Astrocyte (in vitro differentiated cells and primary cell): ENCODE measurements at places on chromosomes 13 and 19. TPM values are rescaled to one million over a fixed set of nuclear protein-coding genes. Genes with fewer than 3 reads are reported as not detected.

GRCh38 chr19:32289566-32290210 lies 55.7 kb upstream of the ZNF507 start:
- H3K4me3 ChIP-seq, result no peak overlapping the region
- no peak overlapping the region for H3K27ac ChIP-seq
- no peaks in the 10 kb centered on the region for H3K36me3 ChIP-seq
- no peaks in the 10 kb centered on the region for H3K4me1 ChIP-seq

GRCh38 chr13:61797397-61797796 lies 381.7 kb upstream of the PCDH20 start:
- DNase-seq, result no peak
- no peaks in the 10 kb centered on the region for H3K36me3 ChIP-seq
- no peak overlapping the region for H3K4me3 ChIP-seq

The PBX4 gene
- 0.75 and 0.93 TPM in 2 replicates for total RNA-seq

DNA sequence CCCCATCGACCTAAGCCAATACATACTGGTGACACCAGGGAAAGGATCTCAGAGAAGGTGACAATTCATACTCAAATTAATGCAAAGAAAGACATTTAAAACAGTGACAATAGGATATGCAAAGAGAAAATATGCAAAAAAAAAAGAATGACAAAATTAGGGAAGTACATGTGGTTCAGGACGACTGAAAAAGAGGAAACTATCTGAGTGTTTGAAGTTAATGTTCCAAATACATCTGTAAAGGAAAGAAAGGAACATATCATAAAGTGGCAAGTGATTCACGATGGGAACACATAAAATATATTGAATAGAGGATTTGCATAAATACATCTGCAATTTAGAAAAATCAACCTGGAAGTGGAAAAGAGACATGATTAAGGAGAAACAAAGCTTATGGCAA lies 441.4 kb downstream of the SLITRK5 start:
- no peak for DNase-seq
- H3K27ac ChIP-seq, result no peak overlapping the region
- no peaks in the 10 kb centered on the region for H3K4me1 ChIP-seq
- H3K36me3 ChIP-seq, result no peaks in the 10 kb centered on the region
- H3K27me3 ChIP-seq, result no peaks in the 10 kb centered on the region
- H3K4me3 ChIP-seq, result no peak overlapping the region

- H3K4me3 ChIP-seq, result no peak overlapping the region
- no peak overlapping the region for H3K27ac ChIP-seq
- H3K27me3 ChIP-seq, result peaks cover 2% of the 10 kb centered on the region
- DNase-seq, result no peak
These were observed 18.3 kb upstream of the IRS2 start for GRCh38 chr13:109804654-109805053.

- H3K27me3 ChIP-seq, result peaks cover 2% of the 10 kb centered on the region
- H3K36me3 ChIP-seq, result no peaks in the 10 kb centered on the region
- no peak overlapping the region for H3K27ac ChIP-seq
These were observed 240.9 kb upstream of the RFC3 start for GRCh38 chr13:33577007-33577406.

DNA sequence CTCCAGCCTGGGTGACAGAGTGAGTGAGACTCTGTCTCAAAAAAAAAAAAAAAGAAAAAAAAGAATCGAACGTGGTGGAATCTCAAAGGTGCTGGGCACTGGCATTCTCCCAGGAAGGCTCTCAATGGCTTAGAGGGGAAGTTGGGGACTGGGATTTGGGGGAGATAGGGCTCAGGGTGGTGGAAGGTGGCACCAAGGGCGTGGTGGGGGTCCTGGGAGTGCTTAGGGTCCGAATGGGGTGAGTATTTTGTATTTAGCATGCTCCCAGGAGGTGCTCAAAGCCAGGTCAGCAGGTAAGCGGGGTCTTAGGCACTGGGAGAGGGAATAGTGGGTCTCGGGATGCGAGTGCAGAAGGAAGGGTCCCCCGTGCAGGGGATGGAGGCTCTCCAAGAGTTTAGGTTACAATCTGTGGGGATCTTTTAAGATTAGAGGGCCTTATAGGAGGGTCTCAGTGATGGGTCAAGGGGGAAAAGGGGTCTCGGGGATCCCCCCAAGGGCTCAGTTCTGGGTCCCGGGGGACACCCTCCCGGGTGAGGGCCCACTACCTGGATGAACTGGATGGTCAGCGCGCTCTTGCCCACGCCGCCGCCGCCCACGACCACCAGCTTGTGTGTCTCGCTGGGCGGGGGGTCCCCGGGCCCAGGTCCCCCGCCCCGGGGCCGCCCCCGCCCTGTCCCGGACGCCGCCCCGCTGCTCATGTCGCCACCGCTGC lies 386 bp downstream of the RRAS start:
- H3K4me1 ChIP-seq, result peaks cover 40% of the 10 kb centered on the region
- H3K27ac ChIP-seq, result peak overlapping the region; percentile 56
- H3K27me3 ChIP-seq, result no peaks in the 10 kb centered on the region
